ENCODE measurements at places on chromosomes 1 and 21. TPM values are rescaled to one million over a fixed set of nuclear protein-coding genes. Genes with fewer than 3 reads are reported as not detected.

The TCEA3 gene
- 81.0 TPM for total RNA-seq

- DNase-seq = no peak
Measured at GRCh38 chr1:159185121-159185520, 13.7 kb downstream of the CADM3 start.

GRCh38 chr1:197024460-197024859, 42.6 kb downstream of the F13B start:
- DNase-seq = no peak

- no peak for DNase-seq
Measured at GRCh38 chr1:208455821-208456220, 211.6 kb upstream of the PLXNA2 start.

- DNase-seq = no peak
Measured at GRCh38 chr1:198669023-198669698, 30.3 kb downstream of the PTPRC start.
